ENCODE measurements at places on chromosomes 2 and 18.
A peak's percentile ranks its signal among the peaks of the same experiment; 100 is the strongest.

DNA sequence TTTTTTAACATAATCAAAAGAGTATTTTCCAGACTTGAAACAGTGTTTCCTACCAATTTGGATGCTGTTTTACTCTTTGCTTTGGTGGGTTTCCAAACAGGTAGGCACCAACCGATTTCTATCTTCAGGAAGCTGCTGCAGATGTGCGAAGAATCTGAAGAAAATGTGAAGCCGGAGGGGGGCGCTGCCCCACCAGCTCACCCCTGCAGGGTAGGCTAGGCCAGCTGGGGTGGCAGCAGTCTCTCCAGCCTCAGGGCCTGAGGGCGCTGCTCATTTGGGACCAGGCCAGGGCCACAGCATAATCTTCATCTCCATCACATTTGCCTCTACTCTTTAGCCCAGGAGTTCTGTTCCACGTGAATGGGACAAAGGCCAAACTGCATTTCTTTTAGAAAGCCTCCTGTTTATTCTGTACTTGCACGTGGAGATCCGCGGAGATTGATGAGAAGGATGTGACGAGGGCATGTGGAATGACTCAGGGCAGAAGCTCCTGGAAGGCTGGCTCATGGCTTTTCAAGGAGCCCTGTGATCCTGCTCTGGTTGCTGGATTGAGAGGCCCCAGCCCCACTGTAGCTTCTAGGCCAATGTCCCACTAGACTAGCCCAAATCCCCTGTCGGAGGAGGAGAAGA is 84.2 kb upstream of the FAM136A start:
- DNase-seq: no peak

GRCh38 chr18:44740000-44740399 is 59.3 kb downstream of the SETBP1 start:
- no peak for DNase-seq

DNA sequence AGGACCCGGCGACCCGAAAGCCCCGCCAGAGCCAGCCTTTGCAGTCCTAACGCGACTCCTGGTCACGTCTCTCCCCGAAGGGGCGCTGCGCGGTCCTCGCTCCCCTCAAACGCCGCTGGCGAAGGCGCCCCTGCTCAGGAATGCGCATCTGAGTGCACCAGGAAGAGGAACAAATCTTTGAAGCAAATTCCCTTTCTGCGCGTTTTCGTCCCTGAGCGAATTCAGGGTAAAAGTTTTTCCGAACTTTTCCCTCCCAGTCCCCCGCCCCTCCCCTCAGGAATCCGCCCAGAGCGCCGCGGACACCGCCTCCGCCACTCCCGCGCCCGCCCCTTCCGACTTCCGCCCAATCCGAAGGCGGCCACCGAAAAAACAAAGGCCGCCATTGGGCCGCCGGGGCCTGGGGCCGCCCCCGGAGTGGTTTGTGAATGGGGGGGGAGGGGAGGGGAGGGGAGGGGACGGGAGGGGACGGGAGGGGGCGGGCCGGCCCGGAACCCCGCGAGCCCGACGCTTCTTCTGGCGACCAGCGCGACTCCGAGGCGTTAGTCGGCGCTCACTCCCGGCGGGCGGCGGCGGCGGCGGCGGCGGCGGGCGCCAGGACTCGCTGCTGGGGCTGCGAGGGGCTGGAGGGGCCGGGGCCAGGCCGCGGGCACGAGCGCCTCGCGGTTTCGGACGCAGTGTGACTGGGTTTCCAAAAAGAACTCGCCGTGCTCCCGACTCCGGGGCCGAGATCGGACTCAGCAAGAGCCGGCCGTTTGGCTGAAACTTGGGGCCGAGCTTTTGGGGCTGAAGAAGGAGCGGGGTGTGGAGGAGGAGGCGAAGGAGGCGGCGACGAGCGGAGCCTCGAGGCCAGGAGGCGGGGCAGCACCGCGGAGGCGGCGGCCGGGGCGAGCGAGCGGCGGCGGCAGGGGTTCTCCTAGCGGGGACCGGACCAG is at the start of gene FZD7:
TSS of gene FZD7 (plus strand) at position 539 of the 932 bp plus-strand sequence. CDS start 793 bp downstream, outside the sequence.
- peak; percentile 55 for DNase-seq

GRCh38 chr2:5540856-5541255 is 151.3 kb upstream of the SOX11 start:
- DNase-seq: no peak

GRCh38 chr2:231714639-231715498 is 6.5 kb downstream of the PTMA start:
- no peak for DNase-seq

- DNase-seq: no peak
These were observed 4.4 kb upstream of the KLHL29 start for GRCh38 chr2:23380562-23381065.

DNA sequence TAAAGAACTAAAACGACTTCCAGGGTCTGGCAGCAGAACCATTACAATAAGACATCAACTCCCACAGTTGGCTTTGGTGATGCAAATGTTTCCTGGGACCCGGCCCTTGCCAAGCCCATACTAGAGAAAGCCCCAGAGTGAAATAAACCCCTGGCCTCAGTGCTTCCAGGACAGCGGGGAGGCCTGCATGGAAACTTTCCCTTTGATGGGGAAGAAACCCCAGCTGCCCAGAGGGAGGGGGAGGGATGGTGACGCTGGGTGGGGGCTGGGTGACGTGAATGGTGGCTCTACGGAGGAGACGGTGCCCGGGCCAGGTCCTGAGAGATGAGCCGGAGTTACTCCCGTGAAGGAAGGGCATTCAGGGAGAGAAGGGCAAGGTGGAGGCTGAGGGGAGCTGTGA is 27.5 kb downstream of the INHBB start:
- no peak for DNase-seq

DNA sequence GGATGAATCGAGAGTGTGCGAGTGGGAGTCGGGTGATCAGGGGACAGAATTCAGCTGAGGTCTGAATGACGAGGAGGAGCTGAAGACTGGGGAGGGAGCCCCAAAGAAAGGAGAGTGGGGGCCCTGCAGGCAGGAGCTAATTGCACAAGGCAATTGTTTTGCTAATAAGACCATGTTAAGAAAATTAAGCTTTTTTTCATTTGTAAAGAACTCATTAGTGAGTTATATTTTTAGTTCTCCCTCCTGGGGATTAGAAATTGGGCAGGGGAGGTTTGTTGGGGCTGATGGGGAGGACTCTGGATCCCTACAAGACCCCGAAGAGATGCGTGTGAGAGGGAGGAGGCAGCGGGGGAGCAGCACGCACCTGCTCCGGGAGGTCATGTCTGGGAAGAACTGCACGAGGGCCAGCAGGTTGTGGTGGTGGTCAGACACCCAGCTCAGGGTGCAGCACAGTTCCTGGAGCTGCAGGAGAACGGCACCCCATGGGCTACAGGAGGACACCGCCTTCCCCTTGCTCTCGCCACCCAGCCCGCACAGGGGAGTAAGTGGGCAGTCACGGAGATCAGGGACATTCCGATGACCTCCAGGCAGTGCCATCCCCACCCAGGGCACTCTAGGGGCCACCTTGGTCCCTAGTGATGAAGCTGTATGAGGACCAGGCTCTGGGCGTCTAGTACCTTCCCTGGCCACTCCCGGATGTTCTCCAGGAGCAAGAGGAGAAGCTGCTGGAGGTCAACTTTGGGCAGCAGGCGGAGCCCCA is 51.1 kb upstream of the SEMA4C start:
- no peak for DNase-seq

DNA sequence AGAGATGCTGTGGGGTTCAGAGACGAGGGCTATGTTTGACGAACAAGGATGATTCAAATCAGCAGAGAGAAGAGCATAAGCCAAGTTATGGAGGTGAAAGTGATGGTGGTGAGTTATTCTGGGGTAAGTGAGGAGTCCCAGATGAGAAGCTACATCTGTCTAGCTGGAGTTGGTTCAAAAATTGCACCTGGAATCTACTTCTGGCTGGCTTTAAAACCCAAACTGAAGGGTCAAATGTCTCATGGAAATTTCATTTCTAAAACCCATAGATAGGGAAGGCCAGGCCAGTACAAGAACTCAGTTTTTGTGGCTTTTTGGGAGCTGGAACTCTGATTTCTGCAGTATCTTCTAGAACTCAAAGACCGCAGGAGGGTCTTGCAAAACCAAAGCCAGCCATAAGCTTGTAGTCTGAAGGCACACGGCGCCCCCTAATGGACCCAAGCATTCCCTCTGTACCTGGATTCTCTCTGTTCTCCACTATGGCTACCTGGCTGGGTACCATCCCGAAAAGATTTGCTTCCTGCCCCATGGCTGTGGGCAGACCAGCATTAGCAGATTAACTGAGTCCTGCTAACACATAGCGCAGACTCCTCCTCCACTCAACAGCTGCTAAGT is 229.1 kb upstream of the SLC14A2 start:
- DNase-seq: no peak

- DNase-seq: no peak
These were observed 11.3 kb downstream of the PROM2 start for GRCh38 chr2:95285542-95285932.

DNA sequence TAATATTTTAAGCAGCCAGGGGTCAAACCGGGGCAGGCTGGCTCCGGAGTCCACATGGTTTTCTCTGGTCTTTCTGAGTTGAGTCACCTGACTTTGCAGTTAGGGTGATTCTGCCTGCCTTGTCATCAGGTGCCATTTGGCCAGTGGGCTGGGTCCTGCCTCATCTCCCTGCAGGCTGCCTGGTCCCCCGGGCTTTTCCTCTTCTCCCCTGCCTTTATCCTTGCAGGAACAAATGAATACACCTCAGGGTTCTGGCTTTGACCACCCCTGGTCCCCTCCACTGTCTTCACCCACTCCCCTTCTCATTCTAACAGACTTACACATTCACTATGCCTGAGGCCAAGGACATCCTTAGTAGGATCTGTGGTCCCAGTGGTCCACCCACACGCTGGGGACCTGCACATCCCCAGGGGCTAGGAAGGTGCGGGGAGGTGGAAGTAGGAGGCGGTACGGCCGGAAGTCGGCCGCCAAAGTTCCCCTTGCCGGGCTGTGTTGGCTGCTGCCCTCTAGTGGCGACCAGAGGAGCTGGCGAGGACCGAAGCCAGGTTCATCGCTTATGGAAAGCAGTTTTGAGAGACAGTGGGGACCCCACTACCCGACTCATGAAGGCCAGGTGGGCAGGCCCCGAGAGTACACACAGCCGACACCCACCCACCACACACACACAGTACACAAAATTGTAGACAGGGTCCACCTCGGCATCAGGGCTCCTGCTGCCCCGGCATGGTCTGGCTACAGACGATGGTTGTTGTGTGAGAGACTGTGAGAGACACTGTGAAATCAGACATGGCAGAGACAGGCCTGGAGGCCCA is 6.3 kb upstream of the TEX261 start:
- no peak for DNase-seq

- DNase-seq: no peak
These were observed 32.3 kb downstream of the EMX1 start for GRCh38 chr2:72949642-72950041.

DNA sequence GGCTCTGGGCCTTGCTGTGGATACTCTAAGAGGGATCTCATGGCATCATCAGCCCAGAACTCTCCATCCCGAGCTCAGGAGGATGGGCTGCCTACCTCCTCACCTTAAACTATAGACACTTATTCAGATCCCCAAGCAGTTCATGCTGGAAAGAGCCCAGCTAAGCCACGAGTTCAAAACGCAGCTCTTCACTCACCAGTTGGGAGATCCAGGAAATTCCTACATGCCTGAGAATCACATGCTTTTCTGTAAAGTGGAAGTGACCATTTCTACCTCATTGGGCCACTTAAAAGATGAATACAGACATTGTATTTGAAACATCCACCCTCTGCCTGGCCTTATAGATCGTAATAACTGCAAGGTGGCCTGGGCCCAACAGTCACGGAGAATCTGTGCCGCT is 6.6 kb downstream of the ATOH8 start:
- no peak for DNase-seq

GRCh38 chr2:144796936-144797335 is 277.0 kb upstream of the ZEB2 start:
- DNase-seq: no peak

GRCh38 chr2:181188605-181189004 is 208.2 kb downstream of the UBE2E3 start:
- no peak for DNase-seq

GRCh38 chr2:34387536-34387935 is 788.4 kb upstream of the FAM98A start:
- DNase-seq: no peak

DNA sequence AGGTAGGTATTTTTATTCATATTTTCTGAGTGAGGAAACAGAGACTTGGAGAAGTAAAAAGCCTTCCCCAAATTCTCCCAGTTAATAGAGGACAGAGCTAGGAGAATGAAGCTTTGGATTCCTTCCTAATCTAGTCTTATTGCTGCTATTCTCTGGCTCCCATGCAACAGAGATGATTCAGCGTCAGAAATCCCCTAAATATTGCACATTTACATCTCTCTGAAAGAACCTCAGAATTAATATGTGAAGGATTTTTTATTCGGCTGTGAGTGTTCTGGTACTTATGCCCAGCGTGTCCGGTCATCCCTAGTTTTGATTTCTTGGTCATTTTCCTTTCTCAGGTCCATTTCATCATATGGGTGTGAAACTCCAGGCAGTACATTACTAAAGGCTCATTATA is 91.2 kb upstream of the SESTD1 start:
- DNase-seq: no peak

DNA sequence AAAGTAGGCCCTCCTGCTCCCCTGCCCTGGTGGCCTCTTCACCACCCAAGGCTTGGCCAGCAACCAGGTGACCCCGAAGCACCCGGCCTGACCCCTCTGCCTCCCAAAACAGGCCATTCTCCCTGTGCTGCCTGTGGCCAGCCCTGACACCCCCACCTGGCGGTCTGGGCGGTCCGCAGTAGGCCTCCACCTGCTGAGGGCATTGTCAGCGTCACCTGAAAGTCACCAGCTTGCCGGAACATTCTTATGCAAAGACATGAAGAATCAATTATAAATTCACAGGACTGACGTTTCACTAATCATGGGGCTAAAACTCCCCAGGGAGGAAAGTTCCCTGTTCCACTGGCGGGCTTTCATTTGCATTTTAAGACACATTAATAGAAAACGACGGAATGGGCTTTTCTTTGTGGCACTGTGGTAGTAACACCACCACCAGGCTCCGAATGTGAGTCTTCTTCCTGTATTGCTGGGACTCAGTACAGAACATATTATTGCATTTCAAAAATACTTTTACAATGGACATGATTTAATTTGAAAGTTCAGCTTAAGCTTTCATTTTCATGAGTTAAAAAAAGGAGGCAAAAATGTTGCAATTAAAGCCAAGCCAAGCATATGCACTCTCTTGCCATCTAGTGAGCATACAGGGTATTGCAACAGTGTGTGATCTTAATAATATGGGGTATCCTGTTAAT is 57.4 kb downstream of the ADI1 start:
- no peak for DNase-seq

DNA sequence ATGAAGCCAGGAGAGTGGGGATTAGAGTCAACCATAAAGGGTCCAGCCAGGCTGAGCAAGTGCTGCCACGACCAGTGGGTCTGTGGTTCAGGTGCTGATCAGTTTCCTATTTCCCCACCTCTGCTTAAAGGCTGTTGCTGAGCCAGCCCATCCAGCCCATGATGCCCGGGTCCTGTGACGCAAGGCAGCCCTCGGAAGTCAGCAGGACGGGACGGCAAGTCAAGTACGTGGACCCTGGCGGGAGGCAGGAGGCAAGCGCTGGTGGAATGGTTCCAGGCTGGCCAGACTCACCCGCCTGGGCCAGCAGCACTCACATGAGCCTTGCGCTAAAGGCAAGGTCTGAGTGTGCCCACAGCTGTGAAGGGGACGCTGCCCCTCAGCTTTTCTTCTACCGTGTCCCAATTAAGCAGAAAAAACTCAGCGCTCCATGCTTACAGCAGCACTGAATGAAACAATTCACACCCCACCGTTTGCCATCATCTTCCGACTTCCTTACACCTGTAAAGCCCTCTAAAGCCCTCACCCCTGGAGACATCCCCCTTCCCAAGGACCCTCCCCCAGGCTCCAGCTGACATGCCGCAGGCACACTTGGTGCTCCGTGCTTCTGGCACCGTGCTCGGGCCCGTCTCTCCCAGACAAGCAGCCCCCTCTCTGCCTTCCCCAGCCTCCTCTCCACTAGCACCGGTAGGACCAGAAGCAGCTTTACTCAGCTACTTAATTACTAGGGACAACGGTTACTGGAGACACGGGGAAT is 11.3 kb upstream of the RPL31 start:
- no peak for DNase-seq
